Activated T-cell treated with anti-CD3 and anti-CD28 coated beads, Interleukin-2, amount 50 U/mL, for 48 hours (primary cell): ENCODE measurements at places on chromosomes 2 and 18.

DNA sequence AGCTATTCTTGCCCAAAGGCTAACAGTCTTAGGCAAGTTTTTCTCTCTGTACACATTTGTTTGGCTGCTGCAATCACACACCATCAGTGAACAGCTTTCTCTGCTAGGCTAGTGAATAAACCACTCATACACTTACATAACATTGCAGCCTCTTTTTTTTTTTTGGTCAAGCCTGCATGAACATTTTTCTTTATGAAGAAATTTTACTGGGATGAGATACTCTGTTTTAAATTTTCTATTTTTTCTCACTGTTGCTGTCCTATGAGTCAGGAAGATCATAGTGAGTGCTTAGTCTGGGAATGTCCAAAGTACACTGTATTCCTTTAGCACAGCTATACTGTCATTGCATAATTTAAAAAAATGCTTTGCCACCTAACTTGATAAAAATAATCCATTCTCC is 58.5 kb downstream of the ROCK1 start:
- no peak for DNase-seq

GRCh38 chr2:219572237-219573001 is at the start of gene INHA:
Gene INHA (plus strand): TSS chr2:219572310. CDS start chr2:219572375, 65 bp downstream.
- DNase-seq = no peak

DNA sequence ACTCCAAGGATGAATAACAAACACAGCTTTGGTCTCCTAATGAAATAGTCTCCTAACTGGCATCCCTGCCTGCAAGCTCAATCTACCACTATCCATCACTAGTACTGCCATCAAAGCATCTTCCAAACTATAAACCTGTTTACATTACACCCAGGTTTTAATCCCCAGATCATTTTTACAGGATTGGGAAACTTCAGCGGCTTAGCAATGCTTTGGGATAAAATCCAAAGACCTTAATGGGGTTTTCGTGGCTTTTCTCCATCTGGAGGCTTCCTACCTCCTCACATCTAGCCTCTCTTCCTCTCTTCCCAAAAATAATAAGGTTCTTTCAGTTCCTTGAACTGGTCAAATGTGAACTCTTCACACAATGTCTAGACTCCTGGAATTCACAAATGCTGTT is 92.2 kb upstream of the SETBP1 start:
- DNase-seq = no peak

DNA sequence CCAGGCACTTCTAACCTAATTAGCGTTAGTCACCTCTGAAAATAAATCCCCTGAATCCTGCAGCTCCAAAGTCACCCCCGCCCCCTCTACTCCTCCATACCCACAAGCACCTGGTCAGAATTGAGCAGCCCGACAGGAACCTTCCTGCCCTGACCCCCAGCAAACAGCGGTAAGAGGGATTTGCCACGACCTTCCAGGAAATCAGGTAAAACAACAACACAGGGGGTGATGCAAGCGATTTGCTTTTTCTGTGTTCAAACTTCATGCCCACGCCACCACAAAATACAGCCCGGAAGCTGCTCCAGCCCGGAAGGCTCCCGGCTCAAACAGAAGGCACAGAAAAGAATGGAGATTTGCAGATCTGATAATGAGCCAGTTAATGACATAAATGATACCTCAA is 367.1 kb downstream of the GPD2 start:
- DNase-seq = no peak

- DNase-seq = no peak
Measured at GRCh38 chr2:40255103-40255502, 196.8 kb downstream of the SLC8A1 start.

- no peak for DNase-seq
Measured at GRCh38 chr2:148981324-148981723, 57.2 kb upstream of the LYPD6B start.

GRCh38 chr18:69401972-69402532 is 1.4 kb downstream of the DOK6 start:
- peak; percentile 15 for DNase-seq

GRCh38 chr2:171281110-171281509 is 120.4 kb upstream of the TLK1 start:
- DNase-seq = no peak

- DNase-seq = no peak
Measured at GRCh38 chr2:216392945-216393840, 19.1 kb upstream of the SMARCAL1 start.

DNA sequence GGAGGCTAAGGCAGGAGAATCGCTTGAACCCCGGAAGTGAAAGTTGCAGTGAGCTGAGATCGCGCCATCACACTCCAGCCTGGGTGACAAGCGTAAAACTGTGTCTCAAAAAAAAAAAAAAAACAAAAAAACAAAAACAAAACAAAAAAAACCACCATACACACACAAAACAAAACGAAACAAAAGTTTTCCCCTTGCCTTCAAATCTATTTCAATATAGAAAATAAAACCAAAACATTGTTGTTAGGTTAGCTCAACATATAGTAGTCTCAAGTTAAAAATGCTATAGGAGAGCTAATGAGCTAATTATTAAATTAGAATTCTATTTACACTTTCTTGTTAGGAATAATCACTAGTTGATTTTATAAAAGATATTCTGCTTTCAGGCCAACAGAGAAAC is 43.3 kb downstream of the FBXO11 start:
- DNase-seq = no peak

- DNase-seq = no peak
Measured at GRCh38 chr2:130966149-130966774, 127.0 kb downstream of the FAM168B start.

DNA sequence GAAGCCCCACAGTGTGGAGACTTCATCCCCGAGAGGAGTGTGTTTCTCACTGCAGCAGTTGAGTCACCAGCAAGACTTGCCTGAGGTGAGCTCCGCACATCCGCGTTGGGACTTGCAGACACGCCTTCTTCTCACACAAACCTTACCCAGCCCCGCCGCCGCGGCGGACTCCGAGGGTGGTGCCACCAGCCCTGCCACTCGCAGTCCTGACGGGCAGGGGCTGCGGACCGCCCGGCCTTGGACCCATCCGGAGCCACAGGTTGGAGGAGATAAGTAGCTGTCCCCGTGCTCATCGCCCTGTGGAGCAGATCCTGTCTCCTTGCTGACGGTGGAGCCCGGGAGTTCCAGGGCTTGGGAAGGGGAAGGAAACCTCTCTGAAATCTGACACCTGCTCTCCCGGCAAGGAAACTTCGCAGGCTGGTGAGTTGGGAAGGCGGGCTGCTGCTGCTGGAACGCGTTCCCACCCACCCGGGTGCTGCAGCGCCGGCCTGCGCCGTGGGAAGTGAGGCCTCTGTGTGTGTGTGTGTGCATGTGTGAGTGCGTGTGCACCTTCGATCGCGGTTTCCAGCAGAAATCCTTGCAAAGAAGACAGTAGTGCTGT is at the start of gene RAB27B:
RAB27B (plus strand) TSS at position 197 of the 601 bp plus-strand sequence. CDS start 49,109 bp downstream, outside the sequence.
- peak; percentile 71 for DNase-seq

GRCh38 chr2:36058076-36058475 is 297.5 kb upstream of the CRIM1 start:
- no peak for DNase-seq

- no peak for DNase-seq
Measured at GRCh38 chr2:165274698-165275097, 35.5 kb downstream of the SCN2A start.

DNA sequence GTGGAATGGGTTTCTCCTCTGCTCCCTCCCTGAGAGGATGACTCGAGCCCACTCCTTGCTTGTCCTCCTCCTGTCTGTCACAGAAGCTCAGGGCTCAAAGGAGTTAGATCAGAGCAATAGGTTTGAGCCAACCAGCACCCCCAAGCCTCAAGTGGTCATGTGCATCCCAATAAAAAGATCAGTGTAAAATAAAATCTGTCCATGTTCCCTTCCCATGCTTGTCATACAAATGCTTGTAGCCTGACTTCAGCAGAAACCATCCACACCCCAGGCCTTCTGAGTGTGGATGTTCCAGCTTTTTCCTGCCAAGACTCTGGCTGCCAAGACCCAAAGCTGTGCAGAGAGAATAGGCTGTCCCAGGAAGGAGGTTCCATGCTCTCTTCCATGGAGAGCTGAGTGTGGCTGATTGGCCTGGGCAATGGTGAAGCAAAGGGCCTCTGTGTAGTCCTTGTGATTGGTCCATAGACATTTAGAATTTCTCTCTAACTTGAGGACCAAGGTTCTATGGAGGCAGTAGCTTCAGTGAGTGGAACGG is 67.4 kb downstream of the GYPC start:
- no peak for DNase-seq

GRCh38 chr2:63790906-63791305 is 50.8 kb upstream of the UGP2 start:
- no peak for DNase-seq

GRCh38 chr18:59196161-59196725 is 23.7 kb upstream of the GRP start:
- DNase-seq = no peak

DNA sequence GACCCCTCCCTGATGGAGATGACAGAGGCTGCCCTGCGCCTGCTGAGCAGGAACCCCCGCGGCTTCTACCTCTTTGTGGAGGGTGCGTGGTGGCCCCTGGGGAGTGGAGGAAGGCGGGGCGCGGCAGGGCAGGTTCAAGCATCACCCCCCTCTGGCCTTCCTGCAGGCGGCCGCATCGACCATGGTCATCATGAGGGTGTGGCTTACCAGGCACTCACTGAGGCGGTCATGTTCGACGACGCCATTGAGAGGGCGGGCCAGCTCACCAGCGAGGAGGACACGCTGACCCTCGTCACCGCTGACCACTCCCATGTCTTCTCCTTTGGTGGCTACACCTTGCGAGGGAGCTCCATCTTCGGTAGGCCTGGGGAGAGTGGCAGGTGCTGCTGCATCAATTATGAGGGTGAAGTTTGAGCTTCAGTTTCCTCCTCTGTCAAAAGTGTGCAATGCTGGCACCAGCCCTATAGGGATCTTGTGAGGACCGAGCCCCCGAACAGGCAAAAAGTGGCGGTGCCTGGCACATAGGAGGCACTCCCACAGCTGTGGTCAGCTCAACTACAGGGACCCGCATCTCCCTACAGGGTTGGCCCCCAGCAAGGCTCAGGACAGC is 2.2 kb downstream of the ALPI start:
- DNase-seq = peak; percentile 7

DNA sequence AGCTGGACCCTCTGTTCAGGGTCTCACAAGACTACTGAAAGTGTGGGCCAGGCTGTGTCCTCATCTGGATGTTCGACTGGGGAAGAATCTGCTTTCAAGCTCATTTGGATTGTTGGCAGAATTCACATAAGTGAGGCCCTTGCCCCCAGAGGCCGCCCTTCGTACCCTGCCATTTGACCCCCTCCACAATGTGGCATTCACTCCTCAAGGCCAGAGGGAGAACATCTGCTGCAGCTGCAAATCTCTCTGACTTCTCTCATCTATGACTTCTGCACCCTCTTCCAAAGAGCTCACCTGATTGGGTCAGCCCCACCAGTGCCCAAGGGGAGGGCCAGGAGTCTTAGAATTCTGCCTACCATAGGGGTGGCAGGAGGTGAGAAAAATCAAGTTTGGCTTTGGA is 3.9 kb upstream of the CNDP2 start:
- DNase-seq = peak; percentile 11

DNA sequence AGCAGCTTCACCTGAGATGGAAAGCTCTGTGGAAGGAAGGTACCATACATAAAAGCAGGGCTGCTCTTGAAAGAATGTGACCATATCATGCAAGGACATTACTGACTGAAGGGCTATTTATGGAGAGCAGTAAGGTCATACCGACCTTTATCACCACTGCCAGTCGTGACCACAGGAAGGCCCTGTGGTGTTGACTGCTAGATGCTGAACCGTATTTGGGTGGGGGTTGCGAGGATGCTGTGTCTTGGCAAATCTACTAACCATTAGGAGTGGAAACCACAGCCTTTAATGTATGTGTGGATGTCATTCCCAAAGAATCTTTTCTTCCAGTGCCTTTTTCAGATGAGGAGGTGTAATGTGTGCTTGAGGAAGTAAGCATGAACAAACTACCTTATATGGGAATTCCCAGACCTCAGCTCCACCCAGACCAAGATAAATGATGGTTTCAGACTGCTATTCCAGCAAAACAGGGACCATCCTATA is 60.8 kb downstream of the LIMS1 start:
- DNase-seq = no peak

GRCh38 chr2:65165558-65165957 is 35.7 kb upstream of the RAB1A start:
- DNase-seq = no peak

DNA sequence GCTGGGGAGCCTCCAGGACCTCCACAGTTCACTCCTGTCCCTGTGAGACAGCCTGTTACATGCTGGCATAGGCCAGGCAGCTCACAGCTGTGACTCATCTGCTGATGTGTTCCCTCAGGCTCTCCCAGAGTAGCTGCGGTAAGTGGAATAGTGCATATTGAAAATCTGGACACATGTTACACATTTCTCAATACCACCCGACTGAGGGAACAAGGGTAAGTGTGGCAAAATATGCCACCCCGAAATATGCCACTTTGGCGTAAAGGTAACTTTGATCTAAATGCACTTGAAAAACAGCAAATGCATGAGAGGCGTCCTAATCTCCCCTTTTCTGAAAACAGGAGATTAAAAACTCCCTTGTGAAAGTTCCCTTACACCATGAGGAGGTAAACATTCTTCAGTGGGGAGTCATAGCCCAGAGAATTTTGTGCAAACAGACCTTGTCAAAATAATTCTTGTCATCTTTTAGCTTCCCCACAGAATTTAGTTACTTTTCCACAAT is 557.9 kb downstream of the CCDC85A start:
- no peak for DNase-seq

- DNase-seq = peak; percentile 40
Measured at GRCh38 chr18:2337552-2338141, 233.7 kb downstream of the METTL4 start.

GRCh38 chr2:8133913-8134472 is 547.9 kb upstream of the ID2 start:
- DNase-seq = no peak

GRCh38 chr2:161379740-161380139 is 36.4 kb upstream of the TBR1 start:
- DNase-seq = no peak

GRCh38 chr2:15965564-15966019 is 25.2 kb downstream of the MYCN start:
- DNase-seq = peak; percentile 70

DNA sequence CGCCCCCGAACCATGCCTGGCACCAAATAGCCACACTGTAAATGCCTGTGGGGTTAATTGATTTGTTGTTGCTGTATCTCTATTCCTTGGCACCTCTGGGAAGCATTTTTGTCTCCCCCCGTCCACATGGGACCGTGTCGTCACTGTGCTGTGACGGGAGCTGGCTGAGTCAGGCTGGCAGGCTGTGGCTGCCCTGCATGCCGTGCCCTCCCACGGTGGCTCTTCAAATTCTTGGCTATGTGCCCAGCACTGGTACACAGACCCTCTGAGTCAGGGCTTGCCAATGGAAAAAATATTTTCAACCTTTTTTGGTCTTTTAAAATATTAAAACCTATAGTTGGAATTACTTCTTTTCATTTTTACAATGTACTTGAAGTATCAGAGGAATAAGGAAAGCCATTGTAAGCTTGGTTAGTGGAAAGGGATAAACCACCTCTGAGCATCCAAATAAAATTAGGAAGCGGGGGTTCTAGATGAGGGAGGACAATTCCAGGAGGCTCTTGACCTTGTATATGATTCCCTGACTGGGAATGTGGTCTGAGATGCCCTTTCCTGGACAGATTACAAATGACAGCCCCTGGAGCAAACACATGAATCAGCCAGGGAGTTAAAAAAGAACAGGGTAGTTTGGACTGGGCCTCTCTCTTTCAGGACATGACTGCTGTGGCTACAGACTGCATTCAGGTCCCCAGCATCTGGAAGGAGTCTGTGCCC is 59.4 kb downstream of the DGKD start:
- peak; percentile 59 for DNase-seq
